ENCODE measurements at places on chromosomes 11 and 22.

DNA sequence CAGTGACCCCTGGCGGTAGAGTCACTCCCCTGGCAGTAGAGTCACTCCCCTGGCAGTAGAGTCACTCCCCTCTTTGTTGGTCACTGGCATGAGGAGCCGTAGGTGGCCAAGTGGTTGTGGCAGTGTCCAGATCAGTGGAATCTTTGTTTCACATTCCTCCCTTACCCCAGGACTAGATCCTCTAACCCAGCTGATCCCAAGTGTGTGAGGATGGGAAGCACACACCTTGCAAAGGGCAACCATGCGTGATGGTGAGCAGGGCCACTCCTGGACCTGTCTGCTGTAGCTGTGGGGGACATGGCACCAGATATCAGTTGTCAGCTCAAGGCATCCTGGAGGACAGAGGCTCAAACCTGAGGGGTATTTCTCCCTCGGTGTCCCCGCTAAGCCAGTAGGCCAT, 37.8 kb downstream of the OSBP2 start:
- DNase-seq, result no peak

GRCh38 chr11:8362899-8363298, 99.2 kb upstream of the LMO1 start:
- DNase-seq, result no peak

DNA sequence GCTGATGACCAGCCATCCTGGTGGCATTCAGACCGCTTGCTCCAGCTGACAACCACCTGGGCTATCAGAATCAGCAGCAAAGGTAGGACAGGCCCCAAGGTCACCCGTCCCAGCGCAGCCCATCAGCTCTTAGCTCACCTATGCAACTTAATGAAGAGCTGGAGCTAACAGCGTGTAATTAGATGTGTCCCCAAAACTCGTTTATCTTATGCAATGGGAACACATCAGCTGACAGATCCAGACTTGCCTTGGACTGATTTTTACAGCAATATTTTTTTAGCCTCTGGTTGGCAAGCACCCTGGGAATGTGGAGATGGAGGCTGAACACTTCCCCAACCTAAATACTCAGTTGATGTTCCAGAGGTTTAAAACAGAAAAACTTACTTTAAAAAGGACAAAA, 76.0 kb downstream of the PACSIN2 start:
- no peak for DNase-seq

GRCh38 chr11:82270870-82271269, 462.8 kb downstream of the FAM181B start:
- DNase-seq, result no peak
